ENCODE measurements at places on chromosomes 2 and 18.

DNA sequence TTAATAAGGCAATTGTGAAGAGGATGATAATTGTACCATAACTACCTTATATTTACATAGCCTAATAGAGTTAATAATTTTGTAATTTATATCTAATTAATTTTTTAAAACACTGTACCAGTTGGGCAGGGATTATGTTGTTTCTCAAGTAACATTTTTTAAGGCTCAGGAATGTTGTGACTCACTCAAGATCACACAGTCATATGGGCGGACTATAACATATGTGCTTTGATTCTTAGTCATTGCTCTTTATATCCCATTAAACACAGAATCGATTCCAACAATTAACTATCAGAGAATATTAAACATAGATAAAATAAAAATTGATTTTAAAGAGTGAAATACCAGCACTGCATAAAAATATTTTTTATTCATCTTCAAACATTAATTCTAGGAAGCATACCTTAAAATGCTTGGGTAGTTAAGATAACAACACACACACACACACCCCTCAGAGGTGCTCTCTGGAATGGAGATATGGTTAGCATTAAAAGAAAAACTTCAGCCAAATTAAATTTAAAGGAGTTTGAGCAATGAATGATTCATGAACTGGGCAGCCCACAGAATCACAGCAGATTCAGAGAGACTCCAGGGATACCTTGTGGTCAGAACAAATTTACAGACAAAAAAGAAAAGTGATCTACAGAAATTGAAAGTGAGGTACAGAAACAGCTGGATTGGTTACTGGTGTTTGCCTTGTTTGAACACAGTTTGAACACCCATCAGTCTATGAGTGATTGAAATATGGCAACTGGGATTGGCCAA is 869.4 kb upstream of the ID2 start:
- DNase-seq: peak; percentile 75

- no peak for DNase-seq
These were observed 310.9 kb upstream of the COL3A1 start for GRCh38 chr2:188663301-188663700.

DNA sequence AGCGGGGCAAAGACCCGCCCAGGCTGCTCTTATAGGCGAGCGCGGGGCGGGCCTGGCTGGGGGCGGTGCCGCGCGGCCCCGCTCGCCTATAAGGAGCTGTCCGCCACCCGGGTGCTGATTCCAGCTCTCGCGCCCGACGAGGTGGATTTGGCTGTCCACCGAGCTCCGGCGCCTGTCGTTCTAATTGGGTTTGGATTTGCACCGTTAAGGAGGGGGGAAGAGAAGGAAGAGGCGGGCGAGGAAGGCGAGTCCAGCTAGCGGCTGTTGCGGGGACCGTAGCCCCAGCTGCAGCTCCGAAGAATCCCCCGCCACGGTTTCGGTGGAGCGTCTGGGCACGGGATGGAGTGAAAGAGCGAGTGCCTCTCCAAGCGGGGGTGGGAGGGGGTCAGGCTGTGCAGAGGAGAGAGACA is at the start of gene CNTNAP5:
Gene CNTNAP5 (plus strand): TSS at position 117 of the 410 bp plus-strand sequence. CDS start 364 bp downstream, outside the sequence.
- DNase-seq: peak; percentile 66

DNA sequence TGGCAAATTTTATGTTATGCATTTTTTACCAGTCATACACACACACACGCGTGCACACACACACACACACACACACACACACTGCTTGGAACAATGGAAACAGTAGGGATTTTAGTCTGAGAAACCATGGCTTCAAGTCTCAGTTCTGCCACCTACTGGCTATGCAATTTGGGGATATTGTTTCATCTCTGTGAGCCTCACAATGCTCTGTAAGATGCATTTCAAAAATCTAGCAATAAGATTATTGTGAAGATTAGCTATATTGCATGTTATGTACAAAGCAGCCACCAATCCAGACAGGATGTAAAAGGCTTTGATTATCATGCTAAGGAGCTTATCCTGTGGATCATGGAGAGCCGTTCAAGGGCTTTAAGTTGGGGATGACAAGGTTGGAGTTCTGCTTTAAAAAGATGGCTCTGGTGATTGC is 401.4 kb downstream of the NBAS start:
- peak; percentile 64 for DNase-seq

Data from cardiac fibroblast (primary cell).